ENCODE measurements at places on chromosomes 2 and 18.

DNA sequence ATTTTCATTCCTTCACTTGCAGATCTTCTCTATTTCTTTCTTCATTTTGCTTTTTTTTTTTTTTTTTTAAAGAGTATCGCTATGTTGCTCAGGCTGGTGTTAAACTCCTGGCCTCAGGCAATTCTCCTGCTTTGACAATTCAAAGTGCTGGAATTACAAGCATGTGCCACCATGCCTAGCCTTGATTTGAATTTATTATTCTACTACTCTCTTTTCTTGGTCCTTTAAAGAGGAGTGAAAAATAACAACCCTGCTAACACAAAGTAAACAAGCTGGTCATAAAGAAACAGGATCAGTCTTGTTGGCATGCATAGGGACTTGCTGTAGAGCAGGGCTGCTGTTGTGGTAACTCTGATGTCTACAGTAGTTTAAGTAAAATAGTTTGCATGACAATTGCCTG, 1615.3 kb upstream of the ZEB2 start:
- no peak for DNase-seq
- no peaks in the 10 kb centered on the region for H3K27me3 ChIP-seq
- no peaks in the 10 kb centered on the region for H3K36me3 ChIP-seq

DNA sequence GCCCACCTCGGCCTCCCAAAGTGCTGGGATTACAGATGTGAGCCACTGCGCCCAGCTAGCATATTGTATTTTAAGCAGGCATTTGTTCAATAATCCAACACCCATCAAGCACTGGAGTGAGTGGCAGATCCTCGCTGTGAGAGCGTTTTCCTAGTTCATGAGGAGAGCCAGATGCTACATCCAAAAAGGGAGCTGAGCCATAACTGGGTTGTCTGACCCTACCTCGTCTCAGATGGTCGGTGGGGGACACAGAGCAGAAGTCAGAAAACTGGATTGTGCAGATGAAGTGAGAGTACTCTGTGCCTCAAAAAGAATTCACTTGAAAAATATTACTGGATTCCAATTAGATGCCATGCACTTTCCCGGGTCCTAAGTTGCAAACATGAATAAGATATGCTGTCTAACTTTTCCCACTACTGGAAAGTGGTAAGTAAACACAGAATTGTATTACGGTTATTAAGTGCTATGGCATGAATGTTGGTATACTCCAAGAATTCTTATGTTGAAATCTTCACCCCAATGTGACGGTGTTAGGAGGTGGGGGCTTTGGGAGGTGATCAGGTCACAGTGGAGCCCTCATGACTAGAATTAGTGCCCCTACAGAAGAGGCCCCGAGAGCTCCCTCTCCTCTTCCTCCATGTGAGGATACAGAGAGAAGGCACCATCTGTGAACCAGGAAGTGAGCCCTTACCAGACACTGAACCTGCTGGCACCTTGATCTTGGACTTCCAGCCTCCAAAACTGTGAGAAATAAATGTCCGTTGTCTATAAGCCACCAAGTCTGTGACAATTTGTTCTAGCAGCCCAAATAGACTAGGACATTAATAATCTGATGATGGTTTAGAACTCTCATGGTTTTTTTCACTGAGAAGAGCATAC, 21.5 kb downstream of the SOWAHC start:
- H3K36me3 ChIP-seq = no peaks in the 10 kb centered on the region
- H3K4me3 ChIP-seq = no peak overlapping the region
- no peak overlapping the region for H3K27ac ChIP-seq
- H3K4me1 ChIP-seq = no peaks in the 10 kb centered on the region

- no peaks in the 10 kb centered on the region for H3K4me1 ChIP-seq
- no peak overlapping the region for H3K27ac ChIP-seq
- no peak for DNase-seq
- H3K4me3 ChIP-seq = no peak overlapping the region
- no peaks in the 10 kb centered on the region for H3K27me3 ChIP-seq
Measured at GRCh38 chr2:121155502-121156056, 129.4 kb downstream of the TFCP2L1 start.

- no peaks in the 10 kb centered on the region for H3K36me3 ChIP-seq
- H3K27me3 ChIP-seq = no peaks in the 10 kb centered on the region
- no peak overlapping the region for H3K4me3 ChIP-seq
- H3K4me1 ChIP-seq = no peaks in the 10 kb centered on the region
- no peak overlapping the region for H3K27ac ChIP-seq
Measured at GRCh38 chr2:160582490-160583145, 89.0 kb upstream of the RBMS1 start.

- H3K4me3 ChIP-seq = no peak overlapping the region
- no peaks in the 10 kb centered on the region for H3K36me3 ChIP-seq
- DNase-seq = no peak
- no peaks in the 10 kb centered on the region for H3K27me3 ChIP-seq
- H3K4me1 ChIP-seq = no peaks in the 10 kb centered on the region
- H3K27ac ChIP-seq = no peak overlapping the region
Measured at GRCh38 chr2:33074197-33074596, 127.4 kb downstream of the LTBP1 start.

- no peak overlapping the region for H3K4me3 ChIP-seq
- DNase-seq = no peak
Measured at GRCh38 chr2:55856936-55857335, 66.6 kb downstream of the EFEMP1 start.

GRCh38 chr2:24919037-24919505, 966 bp downstream of the ADCY3 start:
- peaks cover 30% of the 10 kb centered on the region for H3K4me1 ChIP-seq
- no peaks in the 10 kb centered on the region for H3K36me3 ChIP-seq
- H3K4me3 ChIP-seq = peak overlapping the region; percentile 53
- DNase-seq = peak; percentile 52
- no peaks in the 10 kb centered on the region for H3K27me3 ChIP-seq

DNA sequence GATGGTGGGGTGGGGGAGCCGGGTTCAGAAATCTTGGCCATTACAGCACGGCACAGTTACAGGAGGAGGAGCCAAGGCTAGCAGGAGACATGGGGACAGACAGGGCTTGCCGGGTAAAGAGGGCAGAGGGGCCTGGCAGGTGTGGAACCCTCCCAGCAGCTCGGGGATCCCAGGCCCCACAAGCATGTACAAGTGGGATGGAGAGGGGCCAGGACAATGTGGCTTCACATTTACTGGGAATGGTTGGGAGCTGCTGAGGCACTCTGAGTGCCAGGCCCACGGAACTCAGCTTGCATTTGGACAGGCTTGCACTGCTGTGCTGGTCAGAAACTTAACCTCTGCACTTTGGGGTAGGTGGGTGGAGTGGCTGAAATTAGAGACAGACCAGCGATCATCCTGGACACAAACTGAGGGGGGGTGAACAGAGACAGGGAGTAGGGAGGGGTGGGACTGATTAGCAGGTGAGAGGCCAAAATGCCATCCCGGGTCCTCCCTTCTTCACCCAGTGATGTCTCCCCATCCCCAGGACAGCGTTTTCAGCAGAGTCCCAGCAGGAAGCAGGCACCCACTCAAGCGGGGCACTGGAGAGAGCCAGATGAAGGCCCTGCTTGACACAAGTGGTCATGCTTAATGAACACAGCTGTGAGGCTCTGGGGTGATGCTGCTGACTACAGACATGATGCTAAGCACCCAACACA, 9.6 kb downstream of the PER2 start:
- no peak overlapping the region for H3K4me3 ChIP-seq
- H3K27me3 ChIP-seq = no peaks in the 10 kb centered on the region
- H3K27ac ChIP-seq = no peak overlapping the region
- no peak for DNase-seq
- peaks cover 38% of the 10 kb centered on the region for H3K36me3 ChIP-seq

DNA sequence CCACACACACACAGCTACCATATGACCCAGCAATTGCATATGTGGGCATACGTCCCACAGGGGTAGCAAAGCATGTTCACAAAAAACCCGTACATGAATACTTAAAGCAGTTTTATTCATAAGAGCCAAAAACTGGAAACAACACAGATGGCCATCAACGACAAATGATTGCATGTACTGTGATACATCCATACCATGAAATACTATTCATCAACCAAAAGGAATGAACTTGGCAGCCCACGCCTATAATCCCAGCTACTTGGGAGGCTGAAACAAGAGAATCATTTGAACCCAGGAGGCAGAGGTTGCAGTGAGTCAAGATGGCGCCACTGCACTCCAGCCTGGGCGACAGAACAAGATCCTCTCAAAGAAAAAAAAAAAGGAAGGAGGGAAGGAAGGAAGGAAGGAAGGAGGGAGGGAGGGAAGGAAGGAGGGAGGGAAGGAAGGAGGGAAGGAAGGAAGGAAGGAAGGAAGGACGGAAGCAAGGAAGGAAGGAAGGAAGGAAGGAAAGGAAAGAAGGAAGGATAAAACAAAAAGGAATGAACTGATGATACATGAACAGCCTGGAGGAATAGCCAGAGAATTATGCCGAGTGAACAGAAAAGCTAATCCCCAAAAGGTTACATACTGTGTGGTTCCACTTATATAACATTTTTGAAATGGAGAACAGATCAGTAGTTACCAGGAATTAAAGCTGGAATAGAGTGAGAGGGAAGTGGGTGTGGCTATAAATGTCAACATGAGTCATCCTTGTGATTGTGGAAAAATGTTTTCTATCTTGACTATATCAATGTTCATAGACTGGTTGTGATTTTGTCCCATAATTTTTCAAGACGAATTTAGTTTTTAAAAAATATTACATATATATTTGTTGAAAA, 19.6 kb upstream of the YPEL5 start:
- H3K27me3 ChIP-seq = peaks cover 5% of the 10 kb centered on the region
- no peaks in the 10 kb centered on the region for H3K4me1 ChIP-seq
- no peak overlapping the region for H3K27ac ChIP-seq
- no peak for DNase-seq
- H3K4me3 ChIP-seq = no peak overlapping the region

DNA sequence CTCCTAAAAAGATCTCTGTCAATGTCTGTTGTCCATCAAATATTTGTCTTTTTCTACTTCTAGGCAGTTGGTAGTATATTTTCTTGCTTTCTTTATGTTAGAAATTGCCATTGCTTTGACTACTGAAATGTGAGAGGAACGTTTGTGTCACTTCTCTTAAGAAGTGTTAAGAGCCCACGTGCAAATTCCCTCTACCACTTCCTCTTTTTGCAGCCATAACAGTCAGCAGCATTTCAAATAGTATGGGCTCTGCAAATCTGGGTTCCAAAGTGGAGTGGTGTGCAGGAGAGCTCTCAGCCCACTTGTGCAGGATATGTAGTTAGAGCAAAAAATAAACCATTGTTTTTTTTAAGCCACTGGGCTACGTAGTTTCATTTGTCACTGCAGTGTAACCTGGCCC, 314.0 kb downstream of the MEIS1 start:
- H3K27ac ChIP-seq = no peak overlapping the region
- no peaks in the 10 kb centered on the region for H3K36me3 ChIP-seq
- H3K4me3 ChIP-seq = no peak overlapping the region
- no peak for DNase-seq

- H3K36me3 ChIP-seq = no peaks in the 10 kb centered on the region
- DNase-seq = no peak
- no peak overlapping the region for H3K4me3 ChIP-seq
- no peak overlapping the region for H3K27ac ChIP-seq
Measured at GRCh38 chr2:19351899-19352697, 6.3 kb downstream of the OSR1 start.

DNA sequence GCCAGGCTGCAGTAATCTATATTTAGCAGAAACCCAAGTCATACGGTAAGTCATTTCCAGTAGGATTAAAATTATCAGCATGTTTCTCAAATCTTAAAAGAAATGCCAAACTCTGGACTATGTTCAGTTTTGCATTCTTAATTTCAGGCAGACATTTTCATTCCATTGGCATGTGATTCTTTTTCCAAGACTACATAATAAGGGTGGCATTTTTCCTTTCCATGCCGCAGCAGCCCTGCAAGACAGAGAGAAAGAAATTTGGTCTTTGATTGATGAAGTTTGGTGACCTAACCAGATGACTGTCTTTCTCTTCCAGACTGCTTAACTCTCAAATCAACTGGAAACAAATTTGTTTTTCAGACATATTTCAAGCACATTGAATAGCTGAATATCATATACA, 118.1 kb downstream of the FHOD3 start:
- no peaks in the 10 kb centered on the region for H3K4me1 ChIP-seq
- no peak overlapping the region for H3K27ac ChIP-seq
- no peak overlapping the region for H3K4me3 ChIP-seq

DNA sequence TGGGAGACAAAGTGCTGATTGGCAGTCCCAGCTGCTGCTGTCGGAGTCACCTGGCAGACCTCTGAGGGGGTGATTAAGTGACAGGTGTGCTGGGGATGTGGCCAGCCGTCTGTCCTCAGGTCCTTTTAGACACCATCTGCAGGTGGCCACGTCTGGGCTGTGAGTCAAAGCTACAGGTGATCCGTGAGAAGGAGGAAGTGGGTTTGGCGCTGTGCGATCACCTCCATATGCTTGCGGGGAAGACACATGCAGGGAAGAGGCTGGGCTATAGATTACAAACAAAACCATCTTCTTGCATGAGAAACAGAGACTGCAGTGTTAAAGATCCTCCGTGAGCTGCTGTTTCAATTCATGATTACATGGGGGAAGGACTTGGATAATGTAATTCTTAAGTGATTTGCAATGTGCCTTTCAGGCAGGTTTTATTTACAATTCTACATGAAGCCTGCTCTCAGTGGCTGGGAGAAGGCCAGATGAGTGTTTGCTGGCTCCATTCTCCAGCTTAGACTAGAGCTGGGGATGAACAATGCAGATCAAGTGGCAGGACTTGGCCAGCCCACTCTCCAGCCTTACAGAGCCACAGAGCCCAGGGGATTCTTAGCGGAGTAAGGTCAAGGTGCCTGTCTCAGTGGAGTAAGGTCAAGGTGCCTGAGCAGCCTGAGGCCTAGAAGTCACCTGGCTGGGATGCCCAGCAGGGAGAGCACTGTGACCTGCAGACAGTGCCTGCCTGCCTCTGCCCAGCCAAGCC, 87.8 kb downstream of the LYPD1 start:
- DNase-seq = no peak
- no peak overlapping the region for H3K4me3 ChIP-seq
- H3K36me3 ChIP-seq = no peaks in the 10 kb centered on the region
- no peaks in the 10 kb centered on the region for H3K4me1 ChIP-seq
- no peak overlapping the region for H3K27ac ChIP-seq

- H3K4me3 ChIP-seq = no peak overlapping the region
- H3K36me3 ChIP-seq = no peaks in the 10 kb centered on the region
- no peak overlapping the region for H3K27ac ChIP-seq
- no peak for DNase-seq
- H3K4me1 ChIP-seq = no peaks in the 10 kb centered on the region
Measured at GRCh38 chr18:41922841-41923240, 32.2 kb upstream of the PIK3C3 start.

DNA sequence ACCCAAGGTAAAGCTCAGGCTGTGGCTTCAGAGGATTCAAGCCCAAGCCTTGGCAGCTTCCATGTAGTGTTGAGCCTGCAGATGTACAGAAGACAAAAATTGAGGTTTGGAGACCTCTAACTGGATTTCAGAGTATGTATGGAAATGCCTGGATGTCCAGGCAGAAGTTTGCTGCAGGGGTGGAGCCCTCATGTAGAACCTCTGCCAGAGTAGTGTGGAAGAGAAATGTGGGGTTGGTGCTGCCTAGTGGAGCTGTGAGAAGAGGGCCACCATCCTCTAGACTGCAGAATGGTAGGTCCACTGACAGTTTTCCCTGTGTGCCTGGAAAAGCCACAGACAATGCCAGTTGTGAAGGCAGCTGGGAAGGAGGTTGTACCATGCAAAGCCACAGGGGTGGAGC, 239.9 kb downstream of the SPAG16 start:
- H3K27ac ChIP-seq = no peak overlapping the region
- no peak overlapping the region for H3K4me3 ChIP-seq
